ENCODE measurements at places on chromosomes 3 and 15. TPM values are rescaled to one million over a fixed set of nuclear protein-coding genes. Genes with fewer than 3 reads are reported as not detected.

GP9 gene
- not detected for total RNA-seq

ATP10A gene
- total RNA-seq, result 48.0 TPM

IMPG2 gene
- total RNA-seq, result 0.05 TPM

GHRL gene
- total RNA-seq, result 0.43 TPM

Measured in activated CD4-positive, alpha-beta T cell treated with anti-CD3 and anti-CD28 coated beads, Interleukin-2, amount 10 ng/mL, durations not matched to agents 24 days and 14 days (primary cell).